ENCODE measurements at places on chromosomes 7 and 10. TPM values are rescaled to one million over a fixed set of nuclear protein-coding genes. Genes with fewer than 3 reads are reported as not detected.

The TSPAN14 gene
- total RNA-seq, result 178 TPM

The UNCX gene
- not detected for total RNA-seq

The EN2 gene
- total RNA-seq, result not detected

The DNAJC30 gene
- total RNA-seq, result 8.3 TPM

The NKX1-2 gene
- total RNA-seq, result not detected

The SCIN gene
- total RNA-seq, result 0.02 TPM

The TBX20 gene
- 0.25 TPM for total RNA-seq

The CAPZA2 gene
- total RNA-seq, result 118 TPM

The OR13A1 gene
- not detected for total RNA-seq

The BAIAP2L1 gene
- 1.1 TPM for total RNA-seq

The ZNF365 gene
- total RNA-seq, result not detected

The IGFBP1 gene
- total RNA-seq, result not detected

The HECW1 gene
- not detected for total RNA-seq

The TUBAL3 gene
- not detected for total RNA-seq
